ENCODE measurements at places on chromosomes 11 and 22. TPM values are rescaled to one million over a fixed set of nuclear protein-coding genes. Genes with fewer than 3 reads are reported as not detected.

Gene TRIM22
- 135 TPM for total RNA-seq

Gene PRRG4
- 0.69 TPM for total RNA-seq

Gene NCAM1
- 3.5 TPM for total RNA-seq

Gene MTMR2
- 45.1 TPM for total RNA-seq

Gene ATP5MG
- 56.3 TPM for total RNA-seq

Gene HYLS1
- 10.3 TPM for total RNA-seq

Gene CCDC87
- not detected for total RNA-seq
